ENCODE measurements at places on chromosomes 4 and X.

GRCh38 chr4:87973283-87974169, 2.0 kb upstream of the SPP1 start:
- DNase-seq, result no peak

DNA sequence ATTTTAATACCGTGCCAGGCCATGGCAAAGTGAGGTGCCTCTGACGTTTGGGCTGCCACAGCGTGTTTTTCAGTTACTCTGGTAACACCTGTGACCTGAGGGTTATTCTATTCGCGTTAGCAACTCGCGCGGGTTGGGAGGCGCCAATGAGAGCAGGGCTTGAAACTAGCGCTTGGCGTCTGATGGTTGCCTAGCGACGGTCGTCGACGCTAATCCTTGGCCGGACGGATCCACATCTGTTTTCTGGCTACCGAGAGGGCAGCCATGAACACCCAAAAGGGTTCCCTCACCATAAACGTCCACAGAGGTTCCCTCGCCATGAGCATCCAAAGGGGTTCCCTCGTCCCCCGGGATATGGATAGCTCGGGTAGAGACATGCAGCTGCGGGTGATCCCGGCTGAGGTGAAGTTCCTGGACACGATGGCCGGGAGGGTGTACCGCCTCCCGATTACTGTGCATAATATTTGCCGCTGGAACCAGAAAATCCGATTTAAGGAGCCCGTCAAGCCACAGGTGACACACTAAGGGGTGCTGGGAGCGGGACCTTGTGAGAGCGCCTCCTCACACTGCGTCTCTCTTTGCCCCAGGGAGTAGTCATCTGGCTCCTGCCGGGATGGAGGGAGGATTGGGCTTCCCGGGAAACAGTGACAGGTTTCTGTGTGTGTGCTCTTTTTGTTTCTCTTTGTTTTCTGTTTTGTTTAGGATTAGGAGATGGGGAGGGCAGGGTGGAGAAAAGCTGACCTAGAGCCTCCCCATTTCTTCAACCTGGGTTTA, at the start of gene CFAP47:
Gene CFAP47 (plus strand): TSS at position 199 of the 774 bp plus-strand sequence. CDS start 66 bp downstream, at position 265.
- DNase-seq, result no peak

DNA sequence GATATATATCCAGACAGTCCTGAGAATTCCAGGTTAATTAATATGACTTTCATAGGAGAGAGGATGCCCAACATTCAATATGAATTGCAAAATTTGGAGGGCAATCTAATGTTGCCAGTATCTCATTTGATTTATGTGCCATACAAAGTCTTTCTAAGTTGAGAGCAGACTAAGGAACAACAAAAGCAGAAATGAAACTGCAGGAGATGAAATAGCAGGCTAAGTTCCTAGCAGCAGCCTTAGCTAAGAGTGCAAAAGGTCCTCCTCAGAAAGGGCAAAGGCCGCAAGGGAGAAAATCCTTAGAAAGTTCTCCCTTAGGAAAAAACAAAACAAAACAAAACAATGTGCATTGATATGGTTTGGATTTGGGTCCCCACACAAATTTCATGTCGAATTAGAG, 602.9 kb upstream of the HTR2C start:
- DNase-seq, result no peak

DNA sequence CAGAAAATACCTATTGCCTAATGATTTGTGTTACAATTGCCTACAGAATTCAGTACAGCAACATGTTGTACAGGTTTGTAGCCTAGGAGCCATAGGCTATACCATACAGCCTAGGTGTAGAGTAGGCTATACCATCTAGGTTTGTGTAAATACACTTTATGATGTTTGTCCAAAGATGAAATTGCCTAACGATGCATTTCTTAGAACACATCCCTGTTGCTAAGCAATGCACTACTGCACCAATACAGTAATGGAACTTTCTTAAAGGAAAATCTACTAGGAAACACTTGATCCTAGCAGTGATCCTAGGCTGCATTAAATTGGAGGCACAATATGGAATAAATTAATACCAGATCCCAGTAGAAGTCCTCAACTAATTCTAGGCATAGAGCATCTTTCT, 18.3 kb downstream of the NOA1 start:
- DNase-seq, result no peak

- DNase-seq, result no peak
These were observed 182.7 kb upstream of the LDB2 start for GRCh38 chr4:17081179-17081578.

GRCh38 chrX:53374923-53375322, 47.5 kb downstream of the SMC1A start:
- no peak for DNase-seq

DNA sequence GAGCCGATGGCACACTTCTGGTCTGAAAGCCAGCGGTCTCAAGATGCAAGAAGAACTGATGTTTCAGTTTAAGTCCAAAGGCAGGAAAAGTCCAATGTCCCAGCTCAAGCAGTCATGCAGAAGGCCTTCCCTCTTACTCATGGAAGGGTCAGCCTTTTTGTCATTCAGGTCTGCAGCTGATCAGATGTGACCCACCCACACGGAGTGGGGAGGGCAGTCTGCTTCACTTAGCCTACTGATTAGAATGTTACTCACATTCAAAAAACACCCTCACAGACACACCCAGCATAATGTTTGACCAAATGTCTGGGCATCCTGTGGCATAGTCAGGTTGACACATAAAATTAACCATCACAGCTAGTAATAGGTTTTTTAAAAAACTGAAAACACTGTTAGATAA, 6.6 kb downstream of the HCCS start:
- DNase-seq, result no peak

GRCh38 chrX:39850630-39851152, 247.1 kb downstream of the BCOR start:
- DNase-seq, result no peak

DNA sequence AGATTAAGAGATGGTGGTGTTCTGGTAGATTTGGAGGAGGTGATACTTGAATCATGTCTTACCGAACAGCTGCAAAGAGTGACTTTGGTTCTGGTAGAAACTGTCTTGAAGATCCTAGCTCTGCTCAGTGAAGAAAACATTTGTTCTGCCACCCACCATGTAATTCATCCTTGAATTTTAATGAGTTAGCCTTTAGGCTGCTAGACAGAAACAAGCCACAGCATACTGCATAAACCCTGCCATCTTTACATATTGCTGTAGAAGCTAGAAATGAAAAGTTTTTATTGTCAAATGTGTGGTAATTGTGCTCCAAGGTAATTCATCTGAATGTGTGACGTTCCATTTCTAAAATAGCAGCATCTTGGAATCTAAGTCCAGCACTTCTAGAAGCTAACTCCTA, 161.0 kb upstream of the RAPGEF2 start:
- no peak for DNase-seq

Measured in GM18507 (cell line).